ENCODE measurements at places on chromosomes 16 and 17.

DNA sequence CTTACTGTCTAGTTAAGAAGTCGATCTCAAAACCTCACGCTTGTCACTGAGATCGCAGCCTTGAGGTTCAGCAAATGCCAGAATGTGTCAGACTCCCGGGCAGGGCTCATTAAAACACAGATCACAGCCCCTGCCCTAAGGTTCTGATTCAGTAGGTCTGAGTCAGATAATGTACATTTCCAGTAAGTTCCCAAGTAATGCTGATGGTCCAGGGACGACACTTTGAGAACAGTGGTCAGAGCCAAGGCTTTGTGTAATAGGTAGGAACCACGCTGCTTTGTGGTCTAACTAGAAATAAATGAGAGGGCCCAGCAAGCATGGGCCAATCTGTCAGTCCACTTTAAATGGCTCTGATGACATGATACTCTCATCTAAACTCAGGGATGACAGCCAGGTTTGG lies 228.6 kb downstream of the ZFHX3 start:
- no peak for DNase-seq

GRCh38 chr17:21170809-21171208 lies 43.2 kb downstream of the TMEM11 start:
- no peak for DNase-seq

DNA sequence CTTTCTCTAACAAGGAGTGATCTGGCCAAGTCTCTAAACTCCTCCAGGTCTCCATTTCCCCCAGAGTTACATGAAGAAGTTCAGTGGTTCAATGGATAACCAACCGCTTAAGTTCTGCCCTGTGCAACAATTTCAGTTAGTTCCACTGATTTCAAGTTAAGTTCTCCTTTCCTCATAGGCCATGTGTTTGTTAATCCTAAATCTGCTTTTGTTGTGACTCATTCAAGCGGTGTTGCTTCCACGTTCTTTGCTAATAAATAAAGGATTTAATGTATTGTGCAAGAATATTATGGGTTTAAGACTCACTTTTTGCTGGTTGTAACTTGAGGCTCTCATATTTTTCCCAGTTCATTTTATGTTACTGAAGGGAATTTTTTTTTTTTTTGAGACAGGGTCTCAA lies 36.3 kb downstream of the GNA13 start:
- DNase-seq: no peak

DNA sequence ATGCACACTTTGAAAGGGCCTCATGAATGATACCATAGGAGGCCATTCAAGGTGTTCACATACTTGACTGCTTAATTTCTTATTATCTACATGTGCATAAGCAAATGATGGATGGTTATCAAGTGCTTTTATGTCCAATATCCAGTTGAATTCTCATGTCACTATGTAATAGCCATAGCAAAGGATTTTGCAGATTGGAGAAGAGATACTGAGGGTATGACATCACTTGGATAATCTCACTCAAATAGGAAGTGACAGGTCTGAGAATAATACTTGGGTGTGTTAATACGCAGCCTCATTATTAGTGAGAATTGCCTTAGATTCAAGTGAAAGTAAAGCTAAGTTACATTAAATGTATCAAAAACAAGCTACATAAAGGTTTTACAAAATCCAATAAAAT lies 1208.6 kb downstream of the CDH11 start:
- DNase-seq: no peak

GRCh38 chr17:17375841-17376240 lies 72.7 kb downstream of the NT5M start:
- no peak for DNase-seq

Measured in activated naive CD8-positive, alpha-beta T cell treated with anti-CD3 and anti-CD28 coated beads, Interleukin-2, amount 50 U/mL, for 16 hours (primary cell).